ENCODE measurements at places on chromosomes 1 and 21. TPM values are rescaled to one million over a fixed set of nuclear protein-coding genes. Genes with fewer than 3 reads are reported as not detected.

The TESK2 gene
- 8.7 TPM for total RNA-seq

The LCA5L gene
- total RNA-seq: 6.5 TPM

The CFHR3 gene
- total RNA-seq: 1.5 TPM

The SHISA4 gene
- 15.8 TPM for total RNA-seq

The MATN1 gene
- total RNA-seq: 0.57 TPM

The PTPN7 gene
- total RNA-seq: 6.9 TPM

All from lung (tissue), 17 donors.